ENCODE measurements at places on chromosomes 2 and 18. TPM values are rescaled to one million over a fixed set of nuclear protein-coding genes. Genes with fewer than 3 reads are reported as not detected.

CIDEA gene
- 0.05 TPM for total RNA-seq

DNA sequence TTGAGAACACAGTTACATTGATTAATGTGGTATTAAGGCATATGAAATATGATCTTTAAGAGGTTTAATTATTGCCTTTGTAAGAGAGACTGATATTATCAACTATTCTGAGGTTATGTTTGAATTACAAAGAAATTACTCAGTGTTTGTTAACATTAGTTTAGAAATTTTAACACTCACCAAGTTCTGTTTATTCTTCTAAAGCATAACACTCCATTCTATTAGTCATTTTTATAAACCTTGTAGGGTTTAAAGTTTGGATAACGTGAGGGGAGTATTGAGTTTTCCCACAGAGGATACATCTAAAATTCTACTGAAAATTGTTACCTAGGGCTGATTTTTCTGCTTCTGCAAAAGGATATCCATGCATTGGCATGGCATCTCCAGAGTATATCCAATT is 7.7 kb downstream of the CCDC178 start:
- no peaks in the 10 kb centered on the region for H3K4me1 ChIP-seq
- no peaks in the 10 kb centered on the region for H3K27me3 ChIP-seq
- DNase-seq, result no peak

ESPNL gene
- 0.66 TPM for total RNA-seq

DNA sequence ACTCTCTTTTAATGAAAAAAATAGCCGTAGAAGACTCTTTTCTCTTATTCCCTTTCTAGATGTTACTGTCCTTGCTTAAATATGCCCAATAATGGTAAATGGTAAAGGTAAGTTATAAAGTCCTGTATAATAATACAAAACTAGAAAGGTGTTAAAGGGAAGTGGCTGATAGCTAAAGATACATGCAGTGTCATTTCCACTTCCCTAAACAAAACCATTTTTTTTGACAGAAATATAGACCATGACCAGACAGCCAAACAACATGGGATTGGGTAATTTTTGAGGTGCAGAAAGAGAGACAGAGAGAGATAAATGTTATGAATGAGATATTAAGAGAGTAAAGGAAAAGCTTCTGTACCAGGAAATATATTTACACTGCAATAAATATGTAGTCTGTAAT is 731.7 kb upstream of the REG3G start:
- H3K27me3 ChIP-seq, result no peaks in the 10 kb centered on the region
- H3K4me3 ChIP-seq, result no peak overlapping the region
- DNase-seq, result no peak
- no peak overlapping the region for H3K27ac ChIP-seq
- no peaks in the 10 kb centered on the region for H3K36me3 ChIP-seq
- H3K4me1 ChIP-seq, result no peaks in the 10 kb centered on the region

DNA sequence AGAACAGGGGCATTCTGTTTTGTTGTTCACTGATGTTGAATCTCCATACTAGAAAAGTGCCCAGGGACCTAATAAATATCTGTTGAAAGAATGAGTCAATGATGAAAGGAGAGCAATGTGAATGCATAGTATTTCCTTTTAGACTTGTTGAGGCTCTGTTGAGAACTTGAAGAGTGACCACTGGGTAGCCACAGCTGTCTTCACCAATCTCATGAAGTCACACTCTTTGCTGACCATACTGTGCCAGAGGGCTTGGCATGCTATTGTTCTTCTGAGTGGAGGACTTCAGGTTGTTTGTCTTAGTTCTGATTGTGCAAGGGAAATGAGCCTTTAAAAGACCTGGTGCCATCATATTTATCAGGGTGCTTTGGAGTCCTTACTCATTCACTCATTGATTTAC is 41.6 kb upstream of the NT5C1B start:
- no peak for DNase-seq
- H3K36me3 ChIP-seq, result no peaks in the 10 kb centered on the region
- H3K27ac ChIP-seq, result no peak overlapping the region
- no peaks in the 10 kb centered on the region for H3K4me1 ChIP-seq
- no peak overlapping the region for H3K4me3 ChIP-seq
- no peaks in the 10 kb centered on the region for H3K27me3 ChIP-seq

GRCh38 chr18:44246001-44246400 is 434.7 kb upstream of the SETBP1 start:
- no peaks in the 10 kb centered on the region for H3K36me3 ChIP-seq
- no peak overlapping the region for H3K4me3 ChIP-seq
- no peaks in the 10 kb centered on the region for H3K4me1 ChIP-seq
- H3K27me3 ChIP-seq, result no peaks in the 10 kb centered on the region
- H3K27ac ChIP-seq, result no peak overlapping the region

- H3K36me3 ChIP-seq, result peaks cover 7% of the 10 kb centered on the region
- no peaks in the 10 kb centered on the region for H3K27me3 ChIP-seq
- peaks cover 43% of the 10 kb centered on the region for H3K4me1 ChIP-seq
- no peak for DNase-seq
Observed at GRCh38 chr2:239287461-239287860, 113.4 kb downstream of the HDAC4 start.

- H3K36me3 ChIP-seq, result no peaks in the 10 kb centered on the region
- no peak overlapping the region for H3K27ac ChIP-seq
- no peak for DNase-seq
- H3K4me1 ChIP-seq, result no peaks in the 10 kb centered on the region
- H3K4me3 ChIP-seq, result no peak overlapping the region
Observed at GRCh38 chr2:118250463-118250862, 162.2 kb downstream of the INSIG2 start.

DNA sequence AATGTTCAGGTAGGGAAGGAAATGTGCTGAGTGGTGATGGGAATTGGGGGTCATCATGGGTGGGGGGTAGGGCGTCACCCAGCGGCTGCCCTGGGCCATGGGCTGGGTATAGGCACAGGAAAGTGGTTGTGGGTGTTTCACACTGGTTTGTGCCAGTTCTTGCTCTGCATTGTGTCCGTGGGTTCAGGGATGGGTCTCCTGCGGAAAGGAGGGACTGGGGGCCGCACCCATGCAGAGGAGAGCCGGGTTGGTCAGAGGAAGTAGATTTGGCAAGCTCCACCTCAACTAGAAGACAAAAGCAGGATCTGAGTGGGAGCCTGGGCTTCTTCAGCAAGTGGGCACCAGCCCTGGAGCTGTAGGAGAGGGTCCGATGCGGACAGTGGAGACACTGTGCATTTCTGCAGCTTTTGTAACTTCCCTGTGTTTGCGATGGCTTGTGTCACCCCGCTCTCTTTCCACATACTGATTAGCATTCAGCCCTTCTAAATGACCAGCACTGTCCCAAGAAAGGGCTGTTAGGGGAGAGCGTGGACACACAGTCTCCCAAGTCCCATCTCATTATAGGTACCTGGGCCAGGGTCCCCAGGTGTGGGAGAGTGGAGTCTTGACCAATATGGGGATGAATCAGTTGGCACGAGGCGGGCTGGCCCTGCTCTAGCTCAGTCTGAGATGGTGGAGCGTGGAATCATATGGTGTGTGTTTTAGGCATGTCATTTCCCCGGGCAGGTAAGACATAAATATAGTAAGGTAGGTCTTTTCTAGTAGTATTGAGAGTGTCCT is 67.2 kb downstream of the LRRFIP1 start:
- peak overlapping the region; percentile 69 for H3K27ac ChIP-seq
- H3K4me3 ChIP-seq, result peak overlapping the region; percentile 83
- no peaks in the 10 kb centered on the region for H3K27me3 ChIP-seq
- peaks cover 74% of the 10 kb centered on the region for H3K4me1 ChIP-seq
- no peak for DNase-seq
- H3K36me3 ChIP-seq, result no peaks in the 10 kb centered on the region

DNA sequence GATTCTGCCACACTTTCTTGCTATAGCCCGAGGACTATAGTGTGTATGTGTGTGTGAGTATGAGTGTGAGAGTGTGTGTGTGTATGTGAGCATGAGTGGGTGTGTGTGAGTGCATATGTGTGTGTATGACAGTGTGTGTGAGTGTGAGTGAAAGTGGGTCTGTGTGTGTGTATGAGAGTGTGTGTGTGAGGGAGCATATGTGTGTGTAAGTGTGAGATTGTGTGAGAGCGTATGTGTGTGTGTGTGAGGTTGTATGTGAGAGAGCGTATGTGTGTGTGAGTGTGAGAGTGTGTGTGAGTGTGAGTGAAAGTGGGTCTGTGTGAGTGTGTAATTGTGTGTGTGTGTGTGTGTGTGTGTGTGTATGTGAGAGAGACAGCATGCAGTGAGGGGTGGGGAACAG is 89.0 kb upstream of the ACSL3 start:
- no peak overlapping the region for H3K27ac ChIP-seq
- no peaks in the 10 kb centered on the region for H3K27me3 ChIP-seq
- no peaks in the 10 kb centered on the region for H3K4me1 ChIP-seq

- H3K4me3 ChIP-seq, result no peak overlapping the region
- H3K27ac ChIP-seq, result no peak overlapping the region
- no peaks in the 10 kb centered on the region for H3K36me3 ChIP-seq
Observed at GRCh38 chr2:128228894-128229293, 89.8 kb downstream of the HS6ST1 start.

- H3K36me3 ChIP-seq, result no peaks in the 10 kb centered on the region
- H3K4me3 ChIP-seq, result no peak overlapping the region
- DNase-seq, result no peak
- no peak overlapping the region for H3K27ac ChIP-seq
- H3K4me1 ChIP-seq, result no peaks in the 10 kb centered on the region
Observed at GRCh38 chr2:23200787-23201114, 184.2 kb upstream of the KLHL29 start.

DNA sequence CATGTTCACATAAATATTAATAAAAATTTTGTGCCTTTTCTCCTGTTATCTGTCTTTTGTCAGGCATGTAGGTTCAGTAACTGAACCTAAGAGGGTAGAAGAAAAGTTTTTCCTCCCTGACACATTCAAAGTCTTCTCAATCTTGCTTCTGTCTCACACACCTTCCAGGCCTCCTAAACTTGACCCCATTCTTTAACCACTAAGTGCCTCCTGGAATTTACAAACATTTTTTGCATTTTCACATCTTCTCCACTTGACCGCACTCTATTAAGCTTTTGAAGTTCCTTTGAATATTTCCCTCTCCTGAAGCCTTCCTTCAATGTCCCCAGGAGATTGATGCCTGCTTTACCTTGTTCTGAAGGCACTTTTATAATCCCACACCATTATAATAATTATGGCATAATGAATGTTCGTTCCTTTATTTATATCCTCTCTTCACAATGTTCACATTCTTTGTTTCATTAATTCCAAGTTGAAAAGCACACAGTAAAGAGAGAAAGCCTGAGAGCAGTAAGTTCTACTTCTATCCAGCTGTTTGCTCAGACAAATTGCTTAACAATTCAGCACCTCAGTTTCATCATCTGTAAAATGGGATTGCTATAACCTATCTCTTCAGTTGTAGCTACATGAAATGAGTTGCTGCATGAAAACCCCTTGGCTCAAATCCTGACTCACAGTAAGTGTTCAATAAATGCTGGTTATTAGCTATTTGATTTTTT is 184.8 kb upstream of the KLHL29 start:
- no peak for DNase-seq
- H3K4me3 ChIP-seq, result no peak overlapping the region
- H3K36me3 ChIP-seq, result no peaks in the 10 kb centered on the region
- no peaks in the 10 kb centered on the region for H3K27me3 ChIP-seq

HOXD13 gene
- total RNA-seq, result not detected

DNA sequence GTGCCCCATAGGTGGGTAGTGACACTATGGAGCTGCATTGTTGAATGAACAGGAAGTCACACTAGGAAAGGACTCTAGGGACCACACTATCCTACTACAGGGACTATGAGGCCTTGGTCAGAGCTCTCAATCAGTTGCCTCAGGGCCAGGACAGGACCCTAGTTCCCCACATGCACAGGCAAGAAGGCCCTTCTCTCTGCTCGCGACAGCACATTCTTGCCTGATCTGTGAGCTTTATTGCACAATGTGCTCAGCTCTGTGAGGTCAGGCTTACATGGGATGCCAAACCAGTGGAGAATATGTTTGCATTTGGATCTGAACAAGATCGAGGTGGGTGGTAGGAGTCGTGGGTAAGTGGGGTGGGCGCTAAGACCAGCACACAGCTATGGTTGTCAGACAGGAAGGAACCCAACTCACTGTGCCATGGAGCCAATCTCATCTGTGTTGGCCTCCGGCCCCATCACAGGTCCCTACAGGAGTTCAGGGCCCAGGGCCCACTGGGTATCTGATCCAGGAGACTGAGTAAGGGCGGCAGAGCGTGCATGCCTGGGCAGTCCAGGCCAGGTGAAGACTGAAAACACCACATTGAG is 8.0 kb downstream of the PCARE start:
- DNase-seq, result no peak
- peak overlapping the region; percentile 17 for H3K27ac ChIP-seq
- no peak overlapping the region for H3K4me3 ChIP-seq
- H3K4me1 ChIP-seq, result peaks cover 6% of the 10 kb centered on the region
- H3K27me3 ChIP-seq, result no peaks in the 10 kb centered on the region

DNA sequence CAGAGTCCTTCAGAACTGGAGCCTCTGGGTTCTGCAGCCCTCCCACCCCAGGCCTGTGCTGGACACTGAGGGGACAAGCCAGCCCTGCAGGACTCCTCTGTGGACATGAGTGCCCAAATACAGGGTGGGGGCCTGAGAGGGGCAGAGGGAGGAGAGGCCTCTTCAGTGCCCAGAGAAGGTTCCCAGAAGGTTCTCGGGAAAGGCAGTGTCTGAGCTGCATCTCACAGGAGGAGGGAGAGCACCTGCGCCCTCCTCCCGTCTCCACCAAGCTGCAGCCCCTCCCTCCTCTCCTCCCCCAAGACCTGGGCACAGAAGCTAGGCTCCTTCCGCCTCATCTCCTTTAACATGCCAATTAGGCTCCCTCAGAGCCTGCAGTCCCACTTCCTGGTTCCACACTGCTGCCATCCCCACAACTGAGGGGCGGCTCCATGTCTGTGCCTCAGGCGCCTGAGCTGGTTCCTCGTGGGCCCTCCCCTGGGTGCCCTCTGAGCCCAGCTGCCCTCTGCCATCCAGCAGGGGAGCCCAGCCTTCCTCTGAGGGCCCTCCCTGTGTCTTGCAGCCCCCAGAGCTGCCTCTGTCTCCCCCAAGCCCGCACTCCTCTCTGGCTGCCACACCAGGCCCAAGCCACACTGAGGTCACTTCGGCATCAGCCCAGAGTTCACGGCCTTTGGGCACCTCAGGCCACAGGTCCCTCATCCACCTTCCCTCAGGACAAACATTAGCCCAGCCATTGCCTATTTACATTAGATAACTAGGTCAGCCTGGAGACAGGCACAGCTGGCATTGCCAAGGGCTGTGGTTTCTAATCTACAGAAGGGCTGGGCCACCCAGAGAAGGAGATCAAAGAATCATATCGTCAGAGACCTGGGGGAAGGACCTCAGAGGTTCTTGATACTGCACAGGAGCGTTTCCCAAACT is 28.9 kb downstream of the KCNK3 start:
- H3K27me3 ChIP-seq, result peaks cover 2% of the 10 kb centered on the region
- H3K4me1 ChIP-seq, result peaks cover 28% of the 10 kb centered on the region
- H3K4me3 ChIP-seq, result no peak overlapping the region
- peak overlapping the region; percentile 88 for H3K27ac ChIP-seq
- peak; percentile 45 for DNase-seq

ITGA4 gene
- 187 TPM for total RNA-seq

EN1 gene
- total RNA-seq, result 0.05 TPM

Data from thymus (tissue), 14 donors.